Colonic mucosa (tissue), 4 donors: ENCODE measurements at places on chromosomes 11 and 22. TPM values are rescaled to one million over a fixed set of nuclear protein-coding genes. Genes with fewer than 3 reads are reported as not detected.

The PGM2L1 gene
- 11.1 TPM for total RNA-seq

- no peak for DNase-seq
Measured at GRCh38 chr11:85042361-85042760, 584.8 kb downstream of the DLG2 start.

The HSPB2 gene
- total RNA-seq: 0.25 TPM

GRCh38 chr22:30514252-30514651 is 8.8 kb upstream of the SEC14L4 start:
- no peak for DNase-seq

The MGAT3 gene
- total RNA-seq: 8.9 TPM

DNA sequence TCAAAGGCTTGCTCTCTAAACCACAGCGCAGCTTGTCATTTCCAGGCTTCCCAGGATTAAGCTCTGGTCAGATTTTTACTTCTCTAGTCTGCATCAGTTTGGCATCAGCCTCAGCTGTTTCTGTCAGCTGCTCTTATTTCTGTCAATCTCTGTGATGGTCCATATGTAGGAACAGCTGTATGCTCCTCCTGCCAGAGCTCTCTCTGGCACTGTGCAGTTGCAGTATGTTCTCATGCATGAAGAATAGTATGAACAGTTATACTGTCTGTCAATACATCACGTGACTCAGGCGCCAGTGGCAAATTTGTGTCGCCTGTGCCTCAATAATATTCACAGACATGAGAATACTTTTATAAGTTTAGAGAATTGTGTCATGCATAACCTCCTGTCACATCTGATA is 6.7 kb downstream of the OR6M1 start:
- DNase-seq: no peak

DNA sequence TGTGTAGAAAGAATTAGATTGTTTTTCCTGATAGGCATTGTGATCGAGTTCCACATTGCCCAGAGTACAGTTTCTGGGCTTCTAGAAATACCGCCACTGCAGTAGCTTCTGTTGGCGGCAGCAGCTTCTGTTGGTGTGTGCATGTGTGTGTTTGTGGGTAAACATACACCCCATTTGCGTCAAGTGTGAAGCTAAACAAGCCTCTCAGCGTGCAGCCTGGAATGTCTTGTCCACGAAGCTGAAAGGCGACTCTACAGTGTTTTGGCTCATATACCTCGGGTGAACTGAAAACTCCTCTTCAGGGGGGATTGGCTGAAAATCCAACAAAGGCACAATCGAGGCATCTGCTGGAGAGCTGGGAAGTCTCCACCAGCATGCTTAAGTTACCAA is 112.0 kb upstream of the E2F8 start:
- no peak for DNase-seq

The OMP gene
- total RNA-seq: 16.8 TPM

The CASP5 gene
- 25.7 TPM for total RNA-seq

DNA sequence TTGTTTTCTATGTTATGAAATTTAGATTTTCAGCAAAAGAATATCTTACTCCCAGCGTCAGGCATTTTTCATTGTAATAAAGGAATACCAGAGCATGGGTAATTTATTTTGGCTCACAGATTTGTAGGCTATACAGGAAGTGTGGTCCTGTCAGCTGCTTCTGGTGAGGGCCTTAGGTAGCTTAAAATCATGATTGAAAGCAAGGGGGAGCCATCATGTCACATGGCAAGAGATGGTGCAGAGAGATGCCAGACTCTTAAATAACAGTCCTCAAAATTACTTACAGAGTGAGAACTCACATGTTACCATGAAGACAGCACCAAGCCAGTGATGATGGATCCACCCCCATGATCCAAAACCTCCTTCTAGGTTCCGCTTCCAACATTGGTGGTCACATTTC is 825.0 kb upstream of the CHORDC1 start:
- no peak for DNase-seq

- DNase-seq: no peak
Measured at GRCh38 chr11:75896843-75897419, 81.9 kb downstream of the UVRAG start.

GRCh38 chr11:20627026-20627425 is 27.6 kb downstream of the SLC6A5 start:
- no peak for DNase-seq

GRCh38 chr11:82092904-82093303 is 640.8 kb downstream of the FAM181B start:
- DNase-seq: no peak

- no peak for DNase-seq
Measured at GRCh38 chr11:46601129-46601528, 7.3 kb upstream of the AMBRA1 start.

DNA sequence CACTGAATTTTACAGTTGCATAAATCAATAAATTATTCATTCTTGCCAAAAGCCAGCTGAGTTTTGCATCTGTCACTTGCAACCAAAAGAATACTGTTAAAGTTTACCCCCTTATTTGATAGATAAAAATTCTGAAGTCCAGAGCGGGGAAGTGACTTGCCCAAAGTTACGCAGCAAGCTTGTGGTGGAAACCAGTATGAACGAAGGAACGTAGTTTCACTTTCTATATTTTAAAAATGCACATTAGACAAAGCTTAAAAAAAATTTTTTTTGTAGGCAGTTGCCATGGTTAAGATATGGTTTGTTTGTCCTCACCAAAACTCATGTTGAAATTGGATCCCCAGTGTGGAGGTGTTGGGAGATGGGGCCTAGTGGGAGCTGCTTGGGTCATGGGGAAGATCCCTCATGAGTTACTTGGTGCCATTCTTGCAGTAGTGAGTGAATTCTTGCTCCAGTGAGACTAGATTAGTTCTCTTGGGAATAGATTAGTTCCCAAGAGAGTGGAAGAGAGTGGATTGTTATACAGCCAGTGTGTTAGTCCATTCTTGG is 46.3 kb upstream of the SEZ6L start:
- no peak for DNase-seq

The MYOD1 gene
- total RNA-seq: not detected

GRCh38 chr11:31814176-31814868 is 3.2 kb upstream of the PAX6 start:
- DNase-seq: no peak
